ENCODE measurements at places on chromosomes 6 and 20.

GRCh38 chr20:50421356-50422340 is 88.5 kb upstream of the PTPN1 start:
- DNase-seq = no peak

- DNase-seq = no peak
These were observed 58.0 kb downstream of the BACH2 start for GRCh38 chr6:90238496-90239266.

DNA sequence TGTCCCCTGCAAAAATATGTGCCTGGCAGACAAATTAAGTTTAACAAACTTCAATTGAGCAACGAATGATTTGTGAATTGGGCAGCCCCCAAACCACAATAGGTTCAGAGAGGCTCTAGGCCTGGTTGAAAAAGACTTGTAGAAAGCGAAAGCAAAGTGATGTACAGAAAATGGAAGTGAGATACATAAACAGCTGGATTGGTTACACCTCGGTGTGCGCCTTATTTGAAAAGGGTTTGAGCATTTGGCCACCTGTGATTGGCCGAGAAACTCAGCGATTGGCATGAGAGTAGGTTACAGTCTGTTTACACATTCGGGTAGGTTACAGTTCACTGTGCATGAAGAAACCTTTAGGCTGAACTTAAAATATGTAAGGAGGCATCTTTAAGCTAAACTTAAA is 136.9 kb downstream of the CD83 start:
- DNase-seq = no peak

DNA sequence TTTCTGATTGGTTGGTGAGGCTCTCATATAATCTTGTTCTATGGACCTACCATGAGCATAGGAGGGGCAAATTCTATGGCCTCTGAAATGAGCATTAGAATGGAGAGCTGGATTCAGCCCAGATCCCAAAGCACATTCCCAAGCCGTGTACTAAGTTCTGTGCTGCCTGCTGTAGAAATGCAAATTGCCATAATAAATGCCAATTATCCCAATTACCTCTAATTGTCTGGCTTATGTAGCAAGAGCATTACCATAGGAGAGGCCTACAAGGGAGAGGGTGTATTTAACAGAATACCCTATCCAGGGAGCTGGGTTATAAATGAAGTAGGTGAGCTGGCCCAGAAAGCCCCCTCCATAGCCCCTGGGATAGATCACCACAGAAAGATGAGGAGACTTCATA is 126.8 kb downstream of the LRFN2 start:
- no peak for DNase-seq

DNA sequence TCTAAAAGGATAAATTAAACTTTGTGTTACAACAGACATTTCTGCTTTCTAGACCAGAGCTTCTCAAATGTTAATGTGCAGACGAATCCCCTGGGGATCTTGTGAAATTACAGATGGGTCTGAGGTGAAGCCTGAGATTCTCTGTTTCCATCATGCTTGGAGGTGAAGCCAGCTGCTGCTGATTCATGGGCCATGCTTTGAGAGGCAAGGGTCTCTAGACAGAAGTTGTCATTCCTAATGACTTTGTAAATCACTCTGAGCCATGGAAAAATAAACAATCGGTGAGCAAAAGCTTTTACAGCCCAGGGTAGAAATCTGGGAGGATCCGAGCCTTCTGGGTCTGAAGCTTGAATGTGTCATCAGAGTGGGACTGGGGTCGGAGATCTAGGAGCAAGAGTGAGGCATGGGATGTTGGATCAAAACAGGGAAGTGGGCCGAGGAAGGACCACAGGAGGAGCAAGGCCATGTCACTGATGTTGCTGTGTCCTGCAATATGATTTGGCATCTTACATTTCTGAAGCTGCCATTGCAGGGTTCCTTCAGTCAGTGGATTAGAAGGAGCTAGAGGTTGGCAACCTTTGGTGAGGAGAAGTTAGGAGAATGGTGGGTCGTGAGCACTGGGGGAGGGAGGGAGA is 77.3 kb downstream of the TRMT11 start:
- peak; percentile 57 for DNase-seq

DNA sequence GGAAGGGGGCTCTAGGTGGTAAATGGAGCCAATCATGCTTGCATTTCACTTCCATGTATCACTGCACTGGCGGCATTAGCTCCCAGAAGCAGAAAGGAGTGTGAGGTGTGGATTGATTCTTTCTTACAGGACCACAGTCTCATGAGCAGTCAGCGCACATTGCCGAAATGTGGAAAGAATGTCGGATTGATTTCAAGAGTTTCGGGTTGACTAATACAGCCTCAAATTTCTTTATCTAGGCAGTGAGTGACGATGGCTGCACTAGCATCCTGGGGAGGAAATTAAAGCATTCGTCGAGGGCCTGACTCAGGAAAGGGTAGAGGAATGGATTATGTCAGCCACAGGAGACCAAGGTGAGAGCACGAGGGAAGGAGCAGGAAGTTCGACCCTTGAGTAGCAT is 222.8 kb upstream of the CDYL start:
- peak; percentile 60 for DNase-seq

DNA sequence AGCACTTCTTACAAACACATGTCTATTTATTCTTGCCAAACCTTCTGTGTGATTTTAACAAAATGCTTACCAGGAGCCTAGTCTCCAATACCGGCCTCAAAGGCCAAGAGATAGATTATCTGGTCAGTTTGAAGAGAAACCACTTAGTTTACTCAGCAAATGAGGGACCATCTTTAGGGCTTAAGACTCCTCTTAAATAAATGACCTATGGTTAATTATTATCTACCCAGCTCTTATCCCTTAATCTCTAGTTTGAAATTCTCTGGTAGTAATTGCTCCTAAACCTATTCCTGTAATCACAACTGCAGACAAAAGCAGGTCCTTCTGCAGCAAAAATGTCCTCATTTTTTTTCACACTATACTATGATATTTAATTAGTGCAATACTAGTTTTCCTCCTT is 301.8 kb downstream of the KIF16B start:
- no peak for DNase-seq

DNA sequence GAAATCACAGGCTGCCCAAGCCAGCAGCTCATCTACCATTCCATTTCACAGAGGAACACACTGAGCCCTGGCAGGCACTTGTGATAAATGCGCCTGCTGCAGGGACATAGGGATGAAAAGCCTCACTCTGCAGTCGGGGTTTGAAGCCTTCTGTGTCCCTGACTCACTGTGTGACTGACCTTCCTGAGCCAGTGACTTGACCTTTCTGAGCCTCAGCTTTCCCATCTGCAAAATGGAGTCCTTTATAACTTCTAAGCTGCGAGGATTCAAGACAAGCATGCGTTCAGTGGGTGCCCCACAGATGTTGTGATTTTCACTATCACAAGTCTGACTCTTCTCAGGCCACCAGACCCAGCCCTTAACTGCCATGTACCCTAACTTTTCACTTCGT is 5.5 kb downstream of the TGM2 start:
- DNase-seq = no peak

DNA sequence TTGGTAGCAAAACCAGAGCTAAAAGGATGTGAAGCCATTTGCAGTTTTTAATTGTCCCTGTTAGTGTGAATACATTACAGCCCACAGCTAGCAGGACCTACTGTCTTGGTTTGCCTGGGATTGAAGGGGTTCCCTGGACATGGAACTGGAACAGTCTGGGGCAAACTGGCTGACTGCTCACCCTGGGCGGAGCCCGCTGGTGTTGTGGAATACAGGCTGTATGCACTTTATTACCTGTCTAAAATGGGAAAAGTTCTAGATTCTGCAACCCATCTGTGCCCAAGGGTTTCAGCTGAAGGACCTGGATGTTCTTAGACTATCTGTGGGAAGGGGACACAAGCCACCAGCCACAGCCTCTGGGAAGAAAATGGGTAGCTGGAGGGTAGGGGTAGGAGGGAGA is 12.2 kb upstream of the CDKN1A start:
- DNase-seq = no peak

DNA sequence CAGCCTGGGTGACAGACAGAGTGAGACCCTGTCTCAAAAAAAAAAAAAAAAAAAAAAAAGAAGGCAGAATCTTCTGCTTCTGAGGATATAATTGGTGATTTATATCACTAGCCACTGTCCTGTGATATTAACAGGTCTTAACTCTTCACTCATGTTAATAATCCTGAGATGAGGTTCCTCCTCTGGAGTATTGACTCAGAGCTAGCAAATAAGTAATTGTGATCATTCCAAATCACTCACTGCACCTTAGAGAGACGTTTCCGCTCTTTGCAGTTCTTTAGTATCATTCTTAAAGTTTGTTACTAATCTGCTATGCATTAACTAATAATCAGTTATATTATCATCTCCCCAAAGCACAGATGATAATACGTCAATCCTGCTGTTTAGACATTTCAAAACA is 41.6 kb upstream of the NOX3 start:
- DNase-seq = no peak

DNA sequence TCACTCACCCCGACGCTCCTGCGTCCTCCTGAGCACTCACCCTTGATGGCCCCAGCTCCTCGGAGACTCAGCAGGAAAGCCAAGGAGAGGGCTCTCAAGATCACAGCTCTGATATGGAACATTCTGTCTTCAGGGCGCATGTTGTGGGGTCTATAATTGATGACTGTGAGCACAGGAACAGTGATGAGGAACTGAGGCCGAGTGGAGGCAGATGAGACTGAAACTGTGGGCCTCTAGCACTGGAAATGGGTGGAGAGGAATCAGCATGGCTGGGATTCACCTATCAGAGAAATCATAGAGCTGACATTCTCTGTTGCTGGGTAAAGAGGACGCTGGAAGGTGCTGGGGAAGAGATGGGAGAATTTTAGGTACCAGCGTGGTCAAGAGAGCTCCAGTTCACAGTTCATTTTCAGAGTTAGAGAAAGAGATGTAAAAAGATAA is at the start of gene HLA-DPA1:
Gene HLA-DPA1 (minus strand): TSS at position 219 of the 441 bp plus-strand sequence.
- DNase-seq = peak; percentile 90

DNA sequence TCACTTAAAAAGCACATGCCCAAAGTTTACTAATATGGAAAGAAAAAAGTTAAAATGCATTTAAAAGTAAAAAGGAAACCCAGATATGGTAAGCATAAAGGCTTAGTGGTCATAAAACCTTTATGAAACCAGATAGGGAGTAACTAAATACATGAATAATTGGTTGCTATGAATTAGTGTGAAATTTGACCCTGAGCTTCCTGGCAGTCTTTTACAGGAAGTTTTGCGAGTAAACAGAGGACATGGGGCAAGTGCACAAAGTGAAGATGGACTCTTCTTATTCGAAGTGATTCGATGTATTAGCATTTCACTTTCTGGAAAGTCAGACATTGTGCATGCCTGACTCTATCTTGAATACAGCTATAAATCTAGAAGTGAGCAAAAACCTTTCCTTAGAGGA is 90.9 kb upstream of the MLIP start:
- no peak for DNase-seq

DNA sequence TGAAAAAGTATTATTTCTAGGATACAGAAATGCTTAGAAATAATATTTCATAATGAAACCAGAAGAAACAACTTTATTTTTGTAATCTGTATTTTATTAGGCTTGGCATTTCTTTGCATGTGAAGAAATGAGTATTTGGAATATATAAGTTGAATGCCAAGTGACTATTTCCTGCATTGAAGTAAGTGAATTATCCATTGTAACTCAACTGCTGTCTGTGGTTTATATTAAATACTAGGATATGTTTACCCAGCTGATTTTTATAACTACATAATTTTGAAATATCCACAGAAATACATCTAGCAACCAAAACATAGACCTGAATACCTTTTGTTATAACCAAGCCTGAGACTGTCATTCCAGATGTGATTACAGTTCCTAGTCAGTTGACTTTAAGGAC is 207.6 kb downstream of the THBS2 start:
- DNase-seq = no peak

DNA sequence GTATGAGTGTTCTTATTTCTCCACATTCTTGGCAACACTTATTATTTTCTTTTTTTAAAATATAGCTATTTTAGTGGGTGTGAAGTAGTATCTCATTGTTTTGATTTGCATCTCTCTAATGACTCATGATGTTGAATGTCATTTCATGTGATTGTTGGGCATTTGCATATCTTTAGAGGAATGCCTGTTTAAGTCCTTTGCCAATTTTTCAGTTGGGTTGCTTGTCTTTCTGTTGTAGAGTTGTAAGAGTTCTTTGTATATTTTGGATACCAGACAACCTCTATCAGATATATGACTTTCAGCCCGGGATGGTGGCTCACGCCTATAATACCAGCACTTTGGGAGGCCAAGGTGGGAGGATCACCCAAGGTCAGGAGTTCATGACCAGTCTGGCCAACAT is 5.1 kb upstream of the POPDC3 start:
- peak; percentile 53 for DNase-seq

DNA sequence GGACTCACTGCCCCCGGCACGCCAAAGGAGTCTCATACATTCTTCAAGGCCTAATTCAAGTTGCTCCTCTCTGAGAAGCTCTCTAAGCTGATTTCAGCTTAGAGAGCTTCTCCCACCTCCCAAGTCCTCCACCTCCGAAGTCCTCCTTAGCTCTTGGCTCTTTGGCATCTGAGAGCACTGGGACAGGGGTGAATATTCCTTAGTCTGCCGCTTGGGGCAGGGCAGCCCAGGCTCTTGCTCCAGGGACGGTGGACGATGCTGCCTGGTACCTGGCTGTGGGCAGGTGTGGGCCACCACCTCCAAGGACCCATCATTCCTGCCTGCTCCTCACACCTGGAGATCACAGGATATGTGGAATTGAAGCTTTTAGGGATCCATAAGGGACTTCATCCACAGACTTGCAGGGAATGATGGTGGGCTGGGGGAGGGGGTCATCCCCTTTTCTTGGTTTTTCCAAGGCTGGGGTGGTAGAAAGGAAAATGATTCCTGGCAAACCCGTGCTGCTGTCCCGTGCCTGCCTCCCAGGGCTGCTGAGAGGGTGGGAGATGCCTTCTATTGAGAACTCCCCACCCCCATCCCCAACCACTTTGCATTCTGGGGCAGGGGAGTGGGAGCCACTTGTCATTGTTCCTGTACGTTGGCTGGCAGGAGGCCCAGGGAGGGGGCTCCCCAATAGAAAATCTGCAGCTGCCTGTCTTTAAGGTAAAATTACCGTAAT is 57.4 kb downstream of the ARHGAP40 start:
- no peak for DNase-seq

- no peak for DNase-seq
These were observed 1.2 kb downstream of the OGFR start for GRCh38 chr20:62805711-62806382.

GRCh38 chr6:76438768-76439167 is 366.3 kb upstream of the IMPG1 start:
- DNase-seq = no peak

DNA sequence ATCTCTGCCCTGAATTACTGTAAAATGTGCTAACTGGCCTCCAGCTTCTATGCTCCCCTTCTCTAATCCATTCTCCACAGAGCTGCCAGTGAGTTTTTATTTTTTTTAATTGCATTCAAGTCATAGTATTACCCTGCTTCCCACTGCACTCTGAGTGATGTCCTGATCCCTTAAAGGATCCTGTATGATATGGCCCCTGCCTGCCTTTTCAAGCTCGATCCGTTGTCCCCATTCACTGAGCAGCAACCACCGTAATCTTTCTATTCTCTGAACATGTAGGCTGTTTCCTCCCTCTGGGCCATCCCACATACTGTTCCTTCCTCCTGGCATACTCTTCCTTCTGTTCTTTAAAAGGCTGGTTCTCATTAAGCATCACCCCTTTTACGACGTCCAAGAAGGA is 9.3 kb downstream of the TNFRSF21 start:
- DNase-seq = peak; percentile 21
